ENCODE measurements at places on chromosomes 6 and 20. TPM values are rescaled to one million over a fixed set of nuclear protein-coding genes. Genes with fewer than 3 reads are reported as not detected.
A peak's percentile ranks its signal among the peaks of the same experiment; 100 is the strongest.

The PSORS1C2 gene
- not detected for polyA plus RNA-seq

The GUCA1A gene
- polyA plus RNA-seq = 0.88 TPM

The PRND gene
- 0.02 TPM for polyA plus RNA-seq

The JPH2 gene
- 0.75 TPM for polyA plus RNA-seq

DNA sequence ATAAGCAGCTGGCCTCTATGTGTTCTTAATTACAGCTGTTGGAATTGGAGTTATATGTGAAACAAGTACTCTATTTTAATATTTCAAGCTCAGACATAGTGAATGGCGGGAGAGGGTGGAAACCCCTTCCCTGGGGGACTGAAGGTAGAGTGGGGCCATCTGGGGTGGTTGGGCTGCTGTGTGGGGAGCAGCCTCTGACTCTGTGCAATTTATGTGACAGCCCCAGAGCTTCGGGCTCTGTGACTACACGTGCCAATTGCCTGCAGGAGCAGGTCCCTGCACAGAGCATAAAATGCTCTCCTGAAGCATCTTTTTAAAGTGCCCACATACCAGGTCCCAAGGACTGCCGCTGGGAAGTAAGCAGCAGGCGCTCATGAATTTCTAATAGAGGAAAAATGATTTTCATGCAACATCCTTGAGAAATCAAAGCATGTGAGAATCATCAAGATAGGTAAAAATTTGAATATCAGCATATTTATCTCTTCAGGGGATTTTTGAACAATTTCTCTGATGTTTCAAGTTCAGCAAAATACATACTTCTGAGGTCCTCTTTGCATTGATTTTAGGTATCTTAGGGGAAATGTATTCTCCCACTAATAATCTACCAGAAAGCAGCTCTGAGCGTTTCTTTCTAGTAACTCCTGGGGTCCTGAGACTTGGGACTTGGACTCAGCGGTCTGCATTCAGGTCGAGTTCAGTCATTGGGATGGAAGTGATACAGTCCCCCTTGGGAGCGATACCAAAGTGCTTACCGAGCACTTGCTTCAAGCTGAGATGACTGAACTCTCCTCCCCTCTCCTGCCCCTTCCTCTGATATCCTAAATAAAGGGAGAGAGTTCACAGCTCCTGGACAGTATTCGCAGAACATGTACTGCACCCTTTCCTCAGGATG, 40.0 kb downstream of the ALDH8A1 start:
- no peaks in the 10 kb centered on the region for H3K36me3 ChIP-seq
- no peaks in the 10 kb centered on the region for H3K27me3 ChIP-seq
- DNase-seq = no peak
- peak overlapping the region; percentile 36 for H3K27ac ChIP-seq

The CNKSR3 gene
- polyA plus RNA-seq = 1.6 TPM

DNA sequence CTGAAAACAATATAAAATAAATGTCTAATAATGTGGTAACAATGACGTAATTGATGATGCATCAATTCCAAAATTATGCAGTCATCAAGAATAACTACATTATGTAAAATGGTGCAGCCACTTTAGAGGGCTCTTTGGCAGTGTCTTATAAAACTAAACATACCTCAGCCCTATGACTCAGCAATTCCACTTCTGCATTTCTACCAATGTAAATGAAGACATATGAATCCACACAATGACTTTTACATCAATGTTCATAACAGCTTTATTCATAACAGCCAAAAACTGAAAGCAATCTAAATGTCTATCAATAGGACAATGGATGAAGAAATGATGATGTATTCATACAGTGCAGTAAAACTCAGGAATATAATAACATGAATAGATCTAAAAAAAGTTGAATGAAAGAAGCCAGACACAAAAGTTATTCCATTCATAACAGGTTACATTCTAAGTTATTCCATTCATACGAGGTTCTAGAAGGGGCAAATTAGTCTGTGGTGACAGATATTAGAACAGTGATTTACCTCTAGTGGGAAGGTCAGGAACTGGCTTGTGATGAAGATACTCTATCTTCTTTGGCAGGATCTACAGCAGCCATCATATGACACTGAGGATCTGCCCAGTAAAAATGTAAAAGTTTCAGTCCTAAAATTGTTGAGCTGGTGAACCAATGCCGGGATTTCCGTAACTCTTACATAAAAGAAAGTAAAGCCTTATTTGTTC, 396.1 kb downstream of the PLCB1 start:
- H3K4me3 ChIP-seq = no peak overlapping the region
- DNase-seq = no peak

The PSORS1C1 gene
- 3.0 TPM for polyA plus RNA-seq

GRCh38 chr6:121652726-121653623, 217.5 kb downstream of the GJA1 start:
- peaks cover 11% of the 10 kb centered on the region for H3K4me1 ChIP-seq
- H3K36me3 ChIP-seq = no peaks in the 10 kb centered on the region
- no peaks in the 10 kb centered on the region for H3K27me3 ChIP-seq
- H3K4me3 ChIP-seq = no peak overlapping the region
- peak overlapping the region; percentile 25 for H3K27ac ChIP-seq

DNA sequence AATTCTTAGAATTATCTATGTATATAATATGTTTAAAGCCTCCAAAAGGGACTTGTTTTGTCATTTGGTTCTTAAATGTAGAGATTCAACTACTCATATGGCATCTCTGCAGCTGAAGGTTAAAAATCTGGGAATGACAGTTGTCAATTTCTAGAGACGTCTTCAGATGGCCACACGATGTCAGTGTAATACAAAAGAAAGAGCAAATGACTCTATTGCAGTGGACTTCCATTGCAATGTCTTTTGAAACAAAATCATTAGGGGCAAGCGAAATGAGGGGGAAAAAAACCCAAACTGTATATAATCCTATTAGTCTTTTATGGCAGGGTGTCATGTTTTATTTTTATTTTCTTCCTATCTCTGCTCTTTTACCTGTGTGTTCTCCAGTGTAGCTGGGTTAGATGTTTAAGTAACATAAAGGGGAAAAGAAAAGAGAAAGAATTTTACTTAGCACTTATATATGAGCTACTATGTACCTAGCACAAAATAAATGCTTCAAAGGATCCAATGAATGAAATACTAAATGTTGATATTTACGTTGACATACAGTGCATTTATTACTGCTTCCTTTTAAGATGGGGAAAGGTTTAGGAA, 26.2 kb downstream of the CCN2 start:
- H3K4me1 ChIP-seq = no peaks in the 10 kb centered on the region
- no peak overlapping the region for H3K4me3 ChIP-seq
- no peaks in the 10 kb centered on the region for H3K36me3 ChIP-seq

DNA sequence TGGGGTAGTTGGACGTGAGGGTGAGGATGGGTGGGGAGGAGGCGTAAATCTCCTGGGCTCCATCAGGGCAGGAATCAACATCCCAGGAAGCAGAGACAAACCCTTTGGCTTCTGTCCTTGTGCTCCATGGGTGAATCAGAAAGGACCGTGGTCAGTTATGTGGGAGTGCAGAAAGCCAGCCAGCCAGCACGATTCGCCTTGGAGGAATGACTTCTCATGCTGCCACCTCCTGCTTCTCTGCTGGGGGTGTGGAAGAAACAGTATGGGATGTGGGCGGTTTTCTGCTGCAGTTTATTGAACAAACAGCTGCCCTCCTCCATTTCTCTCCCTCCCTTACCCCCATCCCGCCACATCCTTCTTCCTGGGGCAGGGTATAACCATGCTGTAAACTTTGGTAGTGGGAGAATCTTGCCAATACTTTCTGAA, 214.5 kb downstream of the SOX4 start:
- no peak for DNase-seq
- no peaks in the 10 kb centered on the region for H3K36me3 ChIP-seq
- H3K4me1 ChIP-seq = peaks cover 14% of the 10 kb centered on the region
- H3K4me3 ChIP-seq = no peak overlapping the region

- H3K36me3 ChIP-seq = no peaks in the 10 kb centered on the region
- no peaks in the 10 kb centered on the region for H3K4me1 ChIP-seq
- H3K4me3 ChIP-seq = no peak overlapping the region
- H3K27ac ChIP-seq = no peak overlapping the region
- DNase-seq = no peak
Observed at GRCh38 chr6:85824329-85824728, 181.6 kb upstream of the SYNCRIP start.

DNA sequence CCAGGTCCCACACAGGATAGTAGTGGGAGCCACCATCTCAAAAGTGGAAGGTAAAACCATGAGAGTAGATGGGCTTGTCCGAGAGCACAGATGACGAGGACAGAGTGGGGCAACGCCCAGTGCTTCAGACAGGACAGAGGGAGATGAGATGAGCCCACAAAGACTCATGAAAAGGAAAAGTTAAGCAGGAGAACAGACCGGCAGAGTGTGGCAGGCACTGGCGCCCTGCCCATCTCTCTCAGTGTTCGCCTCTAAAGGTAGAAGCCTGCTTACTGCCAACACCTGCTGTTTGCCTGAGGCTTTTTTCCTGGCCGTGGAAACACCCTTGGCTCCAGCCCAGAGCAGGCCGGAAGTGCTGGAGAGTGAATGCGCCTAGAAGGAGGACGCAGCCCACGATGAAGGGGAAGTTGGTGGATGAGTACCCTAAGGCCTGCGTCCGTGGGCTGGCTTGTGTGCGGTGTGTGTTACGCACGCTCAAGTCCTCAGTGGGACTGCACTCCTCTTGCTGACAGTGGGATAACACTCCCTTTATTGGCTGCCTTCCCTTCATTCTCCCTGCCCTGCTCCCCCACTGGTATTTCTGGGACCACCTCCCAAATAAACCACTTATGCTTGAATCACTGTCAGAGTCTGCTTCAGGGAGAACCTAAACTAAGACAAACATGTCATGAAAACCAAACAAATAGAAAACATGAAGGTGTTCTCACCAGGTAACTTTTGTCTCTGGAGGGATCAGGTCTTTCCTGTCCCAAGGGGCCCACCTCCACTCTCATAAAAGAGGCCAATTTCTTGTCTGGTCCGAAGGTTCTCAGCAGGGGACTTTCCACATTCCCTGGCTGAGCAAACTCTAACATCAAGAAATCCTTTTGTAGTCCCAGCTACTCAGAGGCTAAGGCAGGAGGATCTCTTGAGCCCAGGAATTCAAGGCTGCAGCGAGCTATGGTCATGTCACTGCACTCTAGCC, 9.1 kb upstream of the FOXP4 start:
- no peaks in the 10 kb centered on the region for H3K27me3 ChIP-seq
- DNase-seq = no peak
- no peak overlapping the region for H3K4me3 ChIP-seq
- H3K36me3 ChIP-seq = no peaks in the 10 kb centered on the region
- no peak overlapping the region for H3K27ac ChIP-seq

The HLA-DRB1 gene
- polyA plus RNA-seq = not detected

The HTR1B gene
- 0.63 TPM for polyA plus RNA-seq

GRCh38 chr20:18879262-18879661, 65.7 kb downstream of the SCP2D1 start:
- no peak for DNase-seq
- H3K4me1 ChIP-seq = no peaks in the 10 kb centered on the region
- H3K27ac ChIP-seq = no peak overlapping the region
- no peaks in the 10 kb centered on the region for H3K27me3 ChIP-seq

The ABHD16B gene
- polyA plus RNA-seq = not detected

- DNase-seq = peak; percentile 82
- peak overlapping the region; percentile 99 for H3K27ac ChIP-seq
Observed at GRCh38 chr20:51562332-51563173, 20.0 kb upstream of the NFATC2 start.

DNA sequence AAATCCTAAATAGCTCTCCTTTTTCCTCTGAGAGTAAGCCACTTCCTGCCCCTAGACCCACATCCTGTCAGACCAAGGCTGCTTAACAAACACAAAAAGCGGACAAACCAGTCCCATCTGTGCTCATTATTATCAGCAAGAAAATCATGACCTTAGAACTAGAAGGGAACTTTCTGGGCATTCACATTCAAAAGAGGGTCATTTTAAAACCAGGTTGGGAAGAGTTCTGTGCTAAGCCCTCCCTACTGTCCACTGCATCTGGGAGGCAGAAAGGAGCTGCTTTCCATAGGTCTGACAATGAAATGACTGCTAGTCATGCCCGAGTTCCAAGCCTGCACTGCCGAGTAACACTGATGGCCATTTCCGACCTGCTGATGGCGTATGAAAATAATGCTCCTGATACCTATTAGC, 15.4 kb downstream of the EZR start:
- no peaks in the 10 kb centered on the region for H3K27me3 ChIP-seq
- H3K27ac ChIP-seq = peak overlapping the region; percentile 65
- no peak overlapping the region for H3K4me3 ChIP-seq

DNA sequence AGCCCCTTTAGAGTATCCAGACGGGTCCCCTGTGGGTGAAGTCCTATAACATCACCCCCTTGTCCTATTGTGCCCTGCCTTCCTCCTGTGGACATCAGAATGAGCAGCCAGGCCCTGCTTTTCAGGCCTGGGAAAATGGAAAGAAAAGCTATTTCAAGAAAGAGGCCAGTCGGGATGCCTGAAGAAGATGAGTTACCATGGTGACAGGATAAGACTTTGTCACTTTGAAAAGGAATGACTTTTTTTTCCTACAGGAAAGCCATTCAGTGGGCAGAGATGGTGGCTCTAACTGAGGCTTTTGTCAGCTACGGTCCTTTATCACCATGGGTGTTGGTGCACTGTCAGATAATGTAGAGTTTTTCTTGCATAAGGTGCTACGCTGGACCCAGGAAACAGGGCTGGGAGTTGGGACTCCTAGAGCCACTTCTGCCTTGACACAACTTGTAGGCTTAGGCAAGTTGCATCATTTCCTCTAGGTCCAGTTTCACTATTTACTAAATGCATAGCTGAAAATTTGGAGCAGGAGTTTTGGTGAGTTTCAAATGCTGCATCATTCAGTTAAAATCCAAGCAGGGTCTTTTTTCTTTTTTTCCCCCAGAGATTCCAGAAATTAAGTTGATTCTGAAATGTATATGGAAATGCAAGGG, 293.6 kb upstream of the PRND start:
- H3K36me3 ChIP-seq = no peaks in the 10 kb centered on the region
- no peak for DNase-seq
- no peaks in the 10 kb centered on the region for H3K4me1 ChIP-seq
- no peaks in the 10 kb centered on the region for H3K27me3 ChIP-seq
- no peak overlapping the region for H3K4me3 ChIP-seq

The GLYATL3 gene
- polyA plus RNA-seq = not detected

DNA sequence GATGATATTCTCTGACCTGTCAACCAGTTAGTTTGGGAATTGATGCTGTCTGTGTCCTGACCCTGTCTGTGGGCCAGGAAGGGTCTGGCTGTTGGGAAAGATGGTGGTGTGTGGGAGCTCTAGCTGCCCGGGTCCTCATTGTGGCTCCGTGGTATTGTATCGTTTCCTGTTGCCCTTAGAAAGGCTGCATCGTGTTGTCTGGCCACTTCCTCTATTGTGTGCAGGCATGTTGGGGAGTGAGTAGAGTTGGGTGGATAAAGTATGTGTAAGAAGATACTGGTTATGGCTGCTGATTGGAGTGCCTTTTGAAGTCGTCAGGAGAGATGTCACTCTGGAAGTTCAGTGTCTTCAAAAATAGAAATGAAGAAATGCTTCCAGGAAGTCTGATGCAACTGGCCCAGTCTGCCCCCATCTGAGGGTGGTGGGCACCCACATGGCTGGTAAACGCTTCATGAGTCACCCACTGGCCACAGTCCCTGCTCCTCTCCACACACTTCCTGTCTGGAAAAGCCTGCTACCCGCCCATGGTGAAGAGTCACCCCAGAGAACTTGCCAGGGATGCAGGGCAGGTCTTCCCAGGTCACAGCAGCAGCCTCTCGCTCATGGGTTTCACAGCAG, 27.9 kb downstream of the PPARD start:
- H3K4me3 ChIP-seq = no peak overlapping the region
- no peaks in the 10 kb centered on the region for H3K36me3 ChIP-seq
